Activated CD4-positive, alpha-beta T cell treated with anti-CD3 and anti-CD28 coated beads, Interleukin-2, amount 10 ng/mL, durations not matched to agents 7 days and 5 days (primary cell): ENCODE measurements at places on chromosomes 3 and 15.

DNA sequence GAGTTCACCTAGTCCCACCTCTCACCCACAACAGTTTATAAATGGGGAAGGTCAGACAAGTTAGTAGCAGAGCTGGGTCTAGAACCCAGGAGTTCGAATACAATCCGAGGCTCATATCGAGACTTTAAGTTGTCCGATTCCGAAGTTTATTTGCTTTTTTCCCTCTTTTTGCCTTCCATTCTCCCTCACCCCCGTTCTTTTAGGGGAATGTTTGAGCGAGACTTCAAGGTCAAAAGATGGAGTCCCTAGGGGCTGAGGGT lies 7.3 kb downstream of the BCL6 start:
- DNase-seq: no peak

GRCh38 chr15:76968306-76968705 lies 26.6 kb upstream of the PSTPIP1 start:
- no peak for DNase-seq

DNA sequence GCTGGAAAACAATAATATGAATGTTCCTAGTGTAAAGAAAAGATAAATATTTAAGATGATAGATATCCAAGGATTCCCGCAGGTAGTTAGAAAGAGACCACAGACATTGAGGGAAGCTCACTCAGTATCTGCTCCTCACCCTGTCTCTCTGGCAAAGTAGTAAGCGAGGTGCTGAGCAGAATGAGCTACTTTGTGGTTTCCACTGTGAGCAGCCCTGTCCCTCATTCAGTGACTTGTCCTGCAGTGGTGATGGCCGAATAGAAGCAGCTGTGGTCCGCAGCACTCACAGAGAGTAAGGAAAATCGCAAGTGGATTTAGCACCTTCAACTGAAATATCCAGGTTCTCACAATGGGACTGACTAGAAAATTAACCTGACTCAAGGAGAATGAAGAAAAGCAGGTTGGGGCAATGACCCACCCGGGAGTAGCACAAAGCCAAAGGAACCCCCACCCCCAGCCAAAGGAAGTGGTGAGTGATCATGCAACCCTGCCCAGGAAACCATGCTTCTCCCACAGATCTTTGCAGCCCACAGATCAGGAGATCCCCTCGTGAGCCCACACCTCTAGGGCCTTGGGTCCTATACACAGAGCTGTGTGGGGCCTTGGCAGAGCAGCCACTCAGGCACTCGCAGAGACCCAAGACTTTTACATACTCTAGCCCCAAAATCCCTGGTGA lies 21.8 kb upstream of the SLC25A38 start:
- DNase-seq: peak; percentile 69

DNA sequence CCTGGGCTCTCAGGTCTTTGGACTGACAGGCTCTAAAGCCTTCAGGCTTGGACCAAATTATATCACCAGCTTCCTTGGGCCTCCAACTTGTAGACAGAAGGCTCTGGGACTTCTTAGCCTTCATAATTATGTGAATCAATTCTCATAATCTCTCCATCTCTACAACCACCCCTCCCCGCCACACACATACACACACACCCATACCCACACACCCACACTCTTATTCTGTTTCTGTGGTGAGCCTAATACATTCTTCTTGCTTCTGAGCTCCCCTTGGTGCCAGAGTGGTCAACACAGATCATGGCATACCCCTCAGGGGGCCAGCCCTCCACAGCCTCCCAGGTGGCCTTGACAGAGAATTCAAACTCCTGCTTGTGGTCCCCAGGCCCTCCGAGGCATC lies 5.6 kb upstream of the NUP210 start:
- DNase-seq: no peak

GRCh38 chr15:65829130-65829764 lies 37.2 kb upstream of the DENND4A start:
- DNase-seq: peak; percentile 47

DNA sequence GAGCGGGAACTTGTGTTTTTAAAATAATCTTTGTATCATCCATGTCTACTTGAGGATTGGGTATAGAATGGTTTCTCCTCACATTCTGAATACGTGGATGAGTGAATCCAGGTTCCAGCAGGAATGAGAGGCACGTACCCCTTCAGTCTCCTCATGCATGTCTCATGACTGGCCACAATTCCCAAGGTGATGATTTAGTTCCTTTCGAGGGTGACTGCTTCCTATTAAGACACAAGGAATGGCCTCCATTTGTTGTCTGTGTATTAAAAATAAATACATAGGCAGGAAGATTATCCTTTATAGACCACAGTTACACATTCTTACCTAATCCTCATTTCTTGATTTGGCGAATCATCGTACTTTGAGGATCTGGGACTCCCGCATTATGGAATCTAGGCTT lies 217.0 kb upstream of the LRIG1 start:
- DNase-seq: no peak

DNA sequence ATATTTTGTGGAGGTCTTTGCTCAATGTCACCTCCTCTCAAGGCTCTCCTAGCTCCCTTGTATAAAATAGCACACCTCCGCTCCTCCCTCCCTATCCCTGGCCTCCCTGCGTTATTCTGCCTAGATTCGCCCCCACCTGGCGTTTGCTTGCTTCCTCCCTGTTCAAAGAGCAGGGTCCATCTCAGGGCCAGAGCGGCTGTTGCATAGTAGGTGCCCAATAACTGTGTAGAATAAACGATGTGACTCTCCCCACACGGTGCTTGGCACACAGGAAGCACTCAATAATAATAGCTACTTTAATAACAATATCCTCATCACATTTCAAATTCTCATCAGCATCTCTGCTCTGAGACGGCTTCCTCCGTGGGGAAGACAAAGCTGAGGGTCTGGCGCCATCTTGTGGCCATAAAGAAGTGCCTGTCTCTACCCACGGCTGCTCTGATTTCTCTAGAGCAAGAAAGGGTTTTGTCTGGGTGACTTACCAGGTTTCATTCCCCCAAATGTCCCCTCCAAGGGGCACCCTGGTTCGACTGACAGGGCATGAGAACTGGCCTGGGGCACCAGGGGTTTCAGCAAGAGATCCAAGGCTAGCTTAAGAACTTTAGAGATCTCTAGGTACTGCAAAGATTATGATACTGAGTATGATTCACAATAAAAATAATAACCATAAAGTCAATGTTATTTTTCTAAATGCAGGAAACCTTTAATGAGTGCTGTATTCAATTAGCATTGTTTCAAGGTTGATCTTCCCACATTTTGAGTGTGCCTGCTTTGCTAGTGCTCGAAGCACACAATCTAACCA lies 16.1 kb downstream of the CD276 start:
- DNase-seq: peak; percentile 84
